ENCODE measurements at places on chromosomes 4 and X.

DNA sequence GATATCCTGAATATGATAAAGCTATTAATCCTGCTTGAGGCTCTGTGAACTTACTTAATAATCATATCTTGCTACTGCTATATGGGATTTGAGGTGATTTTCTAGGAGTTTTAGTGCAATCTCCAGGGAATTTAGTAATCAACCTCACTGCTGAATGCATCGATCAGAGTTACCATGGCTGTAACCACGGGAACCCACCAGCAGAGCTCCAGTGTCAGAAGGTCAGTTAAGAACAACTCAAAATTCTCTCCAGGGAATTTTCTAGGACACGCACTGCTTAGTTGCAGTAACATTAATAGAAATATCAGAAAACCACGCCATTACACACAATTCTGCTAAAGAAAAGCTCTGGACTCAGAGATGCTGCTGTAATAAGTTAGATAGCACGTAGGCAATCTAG is 1477.2 kb upstream of the TENM3 start:
- no peak for DNase-seq

GRCh38 chr4:153791746-153792617 is 3.1 kb upstream of the SFRP2 start:
- no peak for DNase-seq

DNA sequence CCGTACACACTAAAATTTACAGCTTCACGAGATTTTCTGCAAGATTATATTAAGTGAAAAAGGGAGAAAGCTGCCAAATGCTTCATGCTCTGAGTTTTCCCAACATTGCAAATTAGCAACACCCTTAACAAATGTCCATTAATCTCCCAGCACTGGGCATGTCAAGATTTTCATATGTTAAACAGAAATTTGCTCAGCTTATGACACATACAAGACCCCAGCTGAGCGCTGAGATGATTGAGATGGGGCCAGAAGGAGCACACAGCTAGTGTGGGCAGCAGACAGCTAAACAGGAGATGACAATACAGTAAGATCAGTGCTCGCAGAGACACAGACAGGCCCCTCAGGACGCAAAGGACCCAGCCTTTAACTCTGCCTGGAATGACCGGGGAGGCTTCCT is 208.8 kb downstream of the STK32B start:
- no peak for DNase-seq

DNA sequence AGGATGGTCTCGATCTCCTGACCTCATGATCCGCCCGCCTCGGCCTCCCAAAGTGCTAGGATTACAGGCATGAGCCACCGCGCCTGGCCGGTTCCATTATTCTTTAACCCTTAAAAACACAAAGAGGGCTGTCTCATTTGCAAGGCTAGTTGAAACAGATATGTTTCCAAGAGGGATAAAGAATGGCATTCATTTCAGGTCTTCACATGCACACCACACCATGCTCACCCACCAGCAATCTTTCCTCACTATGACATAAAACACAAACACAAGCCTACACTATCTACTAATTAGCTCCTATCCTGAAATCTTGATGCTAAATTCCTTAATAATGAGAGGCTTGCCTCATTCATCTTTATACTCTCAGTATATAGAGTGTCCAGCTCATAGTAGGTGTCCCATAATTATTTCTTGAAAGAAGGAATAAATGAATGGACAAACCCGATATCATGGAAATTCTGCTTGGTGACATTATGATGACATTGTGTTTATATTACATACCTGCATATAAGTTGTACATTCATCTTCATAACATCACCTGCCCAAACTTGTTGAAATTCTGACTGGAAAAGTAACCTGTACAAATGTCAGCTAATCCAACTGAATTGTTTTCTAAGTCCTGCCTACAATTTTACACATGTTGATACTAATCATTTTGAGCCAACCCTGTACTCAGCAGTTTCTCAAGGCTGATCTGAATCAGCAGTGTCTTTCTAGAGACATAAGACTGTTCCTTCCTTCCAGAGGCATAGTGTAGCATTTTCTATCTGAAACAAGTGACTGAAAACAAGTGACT is 408.5 kb downstream of the KLHL13 start:
- no peak for DNase-seq

- DNase-seq, result no peak
Observed at GRCh38 chr4:159689526-159689925, 586.6 kb downstream of the RAPGEF2 start.

All from NCI-H1092 (cell line).